NCI-H446 (cell line): ENCODE measurements at places on chromosomes 6 and 20.

DNA sequence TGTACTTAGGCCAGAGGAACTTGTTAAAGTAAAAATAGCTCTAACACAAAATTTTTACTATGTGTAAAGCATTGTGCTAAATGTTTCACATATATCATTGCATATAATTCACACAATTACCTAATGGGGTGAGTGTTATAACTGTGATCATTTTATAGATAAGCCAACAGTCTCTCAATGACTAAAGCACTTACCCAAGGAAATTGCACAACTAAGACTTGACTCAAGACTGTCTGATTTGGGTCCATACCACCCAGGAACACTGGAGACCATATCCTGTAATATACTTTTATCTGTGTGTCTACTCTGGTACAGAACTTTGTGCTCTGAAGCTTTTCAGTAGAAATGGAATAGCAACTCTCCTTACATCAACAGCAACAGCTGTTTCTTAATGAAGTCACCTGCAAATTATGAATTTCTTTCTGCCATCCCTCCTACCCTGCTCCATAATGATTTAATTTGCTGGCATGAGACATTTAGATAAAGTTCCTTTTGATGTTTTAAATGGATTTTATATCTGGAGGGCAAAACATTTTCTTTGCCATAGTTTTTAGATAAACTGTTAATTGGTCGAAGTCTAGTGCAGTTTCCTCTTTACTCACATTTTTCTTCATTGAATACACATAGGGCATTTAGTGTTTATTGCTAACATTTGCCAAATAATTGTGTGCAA lies 47.5 kb downstream of the TSPYL4 start:
- DNase-seq: no peak

DNA sequence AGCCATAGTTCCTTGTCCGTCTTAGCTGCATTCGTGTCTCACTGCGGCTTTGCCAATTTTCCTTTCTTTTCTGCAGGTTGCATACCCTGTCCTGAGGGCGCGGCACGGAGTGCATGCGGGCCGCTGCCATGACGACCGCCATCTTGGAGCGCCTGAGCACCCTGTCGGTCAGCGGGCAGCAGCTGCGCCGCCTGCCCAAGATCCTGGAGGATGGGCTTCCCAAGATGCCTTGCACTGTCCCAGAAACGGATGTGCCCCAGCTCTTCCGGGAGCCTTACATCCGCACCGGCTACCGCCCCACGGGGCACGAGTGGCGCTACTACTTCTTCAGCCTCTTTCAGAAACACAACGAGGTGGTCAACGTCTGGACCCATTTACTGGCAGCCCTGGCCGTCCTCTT lies 17.1 kb upstream of the EFHC1 start:
- no peak for DNase-seq

DNA sequence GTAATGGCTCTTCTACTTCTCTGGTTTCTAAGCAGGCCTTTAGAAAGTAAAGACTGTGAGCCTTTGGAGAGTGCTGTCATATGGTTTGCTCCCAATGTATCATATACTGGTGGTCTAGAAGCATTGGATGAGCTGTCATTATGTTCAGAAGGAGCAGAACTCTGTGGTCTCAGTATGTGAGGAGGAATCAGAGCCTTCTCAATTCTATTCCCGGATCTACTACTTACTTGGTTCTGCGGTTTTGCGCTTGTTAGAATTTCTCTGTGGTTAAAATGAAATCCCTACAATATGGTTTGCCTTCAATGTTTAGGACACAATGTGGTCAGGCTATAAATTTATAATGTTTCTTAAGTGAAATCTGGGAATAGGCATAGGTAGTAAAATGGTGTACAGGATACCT lies 64.6 kb downstream of the RWDD2A start:
- DNase-seq: no peak

DNA sequence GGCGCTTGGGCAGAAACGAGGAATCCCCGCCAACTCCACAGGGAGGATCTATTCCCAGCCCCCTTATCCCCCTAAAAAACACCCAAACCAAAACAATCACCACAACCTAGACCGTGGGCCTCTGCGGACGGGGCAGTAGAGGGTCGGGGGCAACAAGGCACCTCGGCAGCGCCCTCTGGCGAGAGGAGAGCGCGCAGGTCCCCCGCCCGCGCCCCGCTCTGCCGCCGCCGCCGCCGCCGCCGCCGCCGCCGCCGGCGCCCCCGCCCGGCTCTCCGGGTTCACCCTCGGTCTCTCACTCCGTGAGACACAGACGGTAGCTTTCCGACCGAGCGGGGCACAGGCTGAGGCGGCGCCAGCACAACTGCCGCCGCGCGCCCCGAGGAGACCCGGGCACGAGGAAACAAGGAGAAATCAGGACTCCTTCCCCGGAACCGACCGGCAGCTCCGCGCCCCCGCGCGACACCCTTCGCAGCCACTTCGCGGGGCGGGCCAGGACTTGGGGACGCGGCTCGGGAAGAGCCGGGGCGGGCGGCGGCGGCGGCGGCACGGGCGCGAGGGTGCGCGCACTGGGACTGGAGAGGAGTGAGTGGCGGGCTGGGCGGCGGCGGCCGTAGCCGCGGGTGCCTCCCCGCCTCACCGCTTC lies at the start of gene SLC35F1:
Gene SLC35F1 (plus strand): TSS at position 307 of the 643 bp plus-strand sequence.
- DNase-seq: peak; percentile 60

DNA sequence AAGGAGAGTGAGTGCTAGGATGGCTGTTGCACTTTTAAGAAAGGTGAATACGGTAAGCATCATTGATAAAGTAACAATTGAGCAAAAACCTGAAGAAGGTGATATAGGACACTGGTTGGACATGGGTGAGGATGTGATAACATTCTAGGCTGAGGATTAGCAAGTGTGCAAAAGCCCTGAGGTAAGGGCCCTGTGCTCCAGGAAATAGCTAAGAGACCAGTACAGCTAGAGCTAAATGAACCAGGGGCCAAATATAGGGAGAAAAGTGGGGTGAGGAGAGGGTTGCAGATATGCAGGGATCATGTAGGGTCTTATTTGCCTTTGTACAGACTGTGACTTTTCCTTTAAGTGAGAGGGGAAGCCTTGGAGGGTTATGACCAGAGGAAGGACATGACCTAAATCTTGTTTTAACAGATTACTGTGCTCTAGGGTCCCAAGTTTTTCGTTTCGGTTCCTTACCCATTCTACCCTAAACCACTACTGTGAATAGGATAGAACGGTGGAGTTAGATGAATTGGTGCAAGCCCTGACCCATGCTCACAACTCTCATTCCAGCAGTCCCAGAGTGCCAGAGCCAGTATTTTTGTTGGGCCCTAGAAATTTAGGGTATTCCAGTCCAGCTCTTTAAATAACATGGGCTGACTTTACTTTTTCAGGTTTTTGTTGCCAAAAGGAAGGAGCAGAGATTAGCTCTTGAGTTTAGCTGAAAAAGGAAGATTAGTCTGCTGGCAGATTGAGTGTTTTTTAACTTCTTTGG lies 10.7 kb downstream of the MAPK14 start:
- no peak for DNase-seq

DNA sequence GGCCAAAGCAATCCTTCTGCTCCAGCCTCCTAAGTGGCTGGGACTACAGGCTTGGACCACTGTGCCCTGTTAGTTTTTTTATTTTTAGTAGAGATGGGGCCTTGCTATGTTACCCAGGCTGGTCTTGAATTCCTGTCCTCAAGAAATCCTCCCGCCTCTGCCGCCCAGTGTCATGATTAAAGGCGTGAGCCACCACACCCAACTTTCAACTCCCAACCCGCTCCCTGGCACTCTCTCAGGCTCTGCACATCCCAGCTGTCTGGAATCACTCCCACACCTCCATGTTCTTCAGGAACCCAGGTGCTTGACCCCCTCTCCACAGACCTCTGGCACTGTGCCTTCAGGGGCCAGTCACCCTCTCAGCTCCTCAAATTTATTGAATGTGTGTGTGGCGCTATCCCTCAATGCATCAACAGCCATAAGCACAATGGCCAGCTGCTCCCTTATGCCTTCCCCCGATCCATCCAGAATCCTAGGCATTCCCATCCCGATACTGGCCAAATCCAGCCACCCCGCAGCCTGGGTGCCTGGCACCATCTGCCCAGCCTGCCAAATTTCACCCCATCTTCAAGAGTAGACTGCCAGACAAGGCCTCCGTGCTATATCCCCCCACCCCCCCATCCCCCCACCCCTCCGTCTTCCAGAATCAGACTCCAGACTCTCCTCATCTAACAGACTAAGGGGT lies 647 bp upstream of the POU5F1 start:
- no peak for DNase-seq

- no peak for DNase-seq
These were observed 17.6 kb upstream of the ELMO2 start for GRCh38 chr20:46423882-46424482.

DNA sequence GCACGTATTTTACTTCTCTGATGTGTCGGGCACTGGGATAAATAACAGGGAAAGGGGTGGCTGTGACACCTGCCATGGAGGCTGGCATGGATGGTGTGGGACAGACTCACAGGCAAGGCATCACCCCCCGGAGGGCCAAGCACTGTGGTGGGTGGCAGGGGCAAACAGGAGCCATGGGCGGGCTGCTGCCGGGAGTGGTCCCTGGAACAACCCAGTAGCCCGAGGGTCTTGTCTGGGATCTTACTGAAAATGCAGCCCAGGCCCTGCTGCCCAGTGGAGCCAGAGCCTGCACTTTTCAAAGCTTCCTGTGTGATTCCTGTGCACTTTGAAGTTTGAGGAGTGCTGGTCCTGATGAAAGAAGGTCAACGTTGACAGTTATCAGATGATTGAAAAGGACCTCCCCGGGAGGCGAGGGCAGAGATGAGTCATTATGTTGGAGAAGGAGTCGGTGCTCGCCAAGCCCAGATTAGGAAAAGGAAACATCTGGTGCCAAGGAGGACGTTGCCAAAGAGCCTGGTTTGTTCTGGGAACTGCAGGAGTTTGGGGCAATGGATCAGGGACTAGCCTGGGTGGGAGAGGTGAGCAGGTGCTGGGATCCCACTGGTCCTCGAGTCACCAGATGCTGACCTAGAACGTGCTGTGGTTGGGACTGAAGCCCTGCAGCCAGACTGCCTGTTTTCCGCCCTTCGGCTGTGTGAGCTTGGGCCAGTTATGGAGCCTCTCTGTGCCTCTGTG lies 130.0 kb upstream of the GGTLC1 start:
- peak; percentile 55 for DNase-seq

- no peak for DNase-seq
These were observed 163.3 kb downstream of the SOBP start for GRCh38 chr6:107653183-107653580.

- no peak for DNase-seq
These were observed 51.7 kb downstream of the MARCKS start for GRCh38 chr6:113908801-113909200.

- no peak for DNase-seq
These were observed 31.5 kb upstream of the EDN1 start for GRCh38 chr6:12258591-12259075.

GRCh38 chr6:158630938-158631616 lies 13.5 kb downstream of the DYNLT1 start:
- no peak for DNase-seq

- no peak for DNase-seq
These were observed 29.0 kb downstream of the HDGFL1 start for GRCh38 chr6:22598339-22598738.

- no peak for DNase-seq
These were observed 65.6 kb downstream of the CAP2 start for GRCh38 chr6:17458966-17459365.

DNA sequence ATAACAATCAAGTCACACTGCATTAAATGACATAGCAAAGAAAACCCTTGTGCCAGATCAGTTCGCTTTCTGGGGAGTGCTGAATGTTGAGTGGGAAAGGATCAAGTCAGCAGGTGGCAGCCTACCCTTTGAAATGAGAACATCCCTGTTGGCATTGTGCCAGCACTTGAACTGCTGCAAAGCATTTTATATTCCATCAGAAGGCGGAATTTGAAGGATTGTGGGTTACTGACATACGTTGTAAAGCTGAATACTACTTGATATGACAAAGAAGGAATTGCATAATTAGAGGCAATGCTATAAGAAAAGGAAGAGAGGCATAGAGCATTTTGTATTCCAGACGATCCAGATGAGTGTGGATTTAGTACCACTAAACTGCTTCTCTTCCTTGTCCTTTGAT lies 26.5 kb downstream of the BCKDHB start:
- peak; percentile 60 for DNase-seq

DNA sequence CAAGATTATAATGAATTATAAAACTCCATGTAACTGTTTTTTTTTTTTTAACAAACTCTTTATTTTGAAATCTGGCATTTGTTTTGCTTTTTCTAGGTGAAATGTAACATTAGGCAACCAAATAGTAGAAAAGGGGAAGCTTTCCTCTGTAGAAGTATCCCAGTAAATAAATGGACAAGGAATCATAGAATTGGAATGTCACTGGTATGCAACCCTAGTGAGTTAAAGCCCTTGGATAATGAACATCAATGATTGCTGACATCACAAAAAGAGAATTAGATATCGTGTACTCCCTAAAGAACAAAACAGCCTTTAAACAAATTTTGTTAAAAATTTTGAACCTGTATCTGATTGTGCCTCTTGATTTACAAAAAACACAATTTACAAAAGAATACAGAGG lies 93.9 kb upstream of the OGFRL1 start:
- no peak for DNase-seq

GRCh38 chr20:32512047-32512385 lies 73.1 kb downstream of the NOL4L start:
- no peak for DNase-seq
